Uterus (tissue), 4 donors: ENCODE measurements at places on chromosomes 16 and 17. TPM values are rescaled to one million over a fixed set of nuclear protein-coding genes. Genes with fewer than 3 reads are reported as not detected.

GRCh38 chr16:75320435-75320834, 69.0 kb upstream of the BCAR1 start:
- no peak for DNase-seq

- DNase-seq: no peak
These were observed 39.8 kb downstream of the ZNF778 start for GRCh38 chr16:89257281-89257731.

DNA sequence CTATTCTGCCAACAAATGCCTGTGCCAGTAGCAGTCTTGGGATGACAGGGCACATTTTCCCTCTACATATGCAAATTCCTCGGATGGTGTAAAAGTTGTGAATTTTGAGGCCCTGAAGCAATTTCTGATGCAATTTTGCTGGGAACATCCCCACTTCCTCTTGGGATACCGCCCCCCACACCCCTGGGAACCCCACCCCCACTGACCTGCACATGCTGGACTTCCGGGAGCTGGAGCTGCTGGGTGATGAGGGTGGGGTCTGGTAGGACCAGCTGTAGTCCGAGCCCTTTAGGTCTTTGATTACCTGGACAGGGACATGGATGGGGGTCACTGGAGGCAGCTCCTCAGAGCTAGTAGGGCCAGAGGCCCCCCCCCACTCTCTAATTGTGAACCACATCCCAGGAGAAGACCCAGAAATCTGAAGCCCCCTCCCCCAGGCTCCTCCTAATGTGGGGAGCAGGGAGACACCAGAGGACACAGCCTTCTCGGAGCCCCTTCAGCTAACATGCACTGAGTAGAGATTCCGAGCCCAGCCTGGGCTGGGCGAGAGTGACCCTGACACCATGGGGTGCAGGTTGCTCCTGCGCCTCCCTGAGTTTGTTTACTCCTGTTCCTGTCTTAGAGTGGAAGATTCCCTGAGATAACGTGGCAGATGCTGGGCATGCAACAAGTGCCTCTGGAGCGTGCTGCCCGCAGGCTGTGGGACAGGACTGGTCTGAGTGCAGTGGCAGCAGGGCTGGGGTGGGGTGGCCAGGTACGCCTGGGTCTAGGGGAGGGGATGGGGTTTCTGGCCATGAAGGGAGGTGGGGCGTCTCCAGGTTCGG, 9.0 kb downstream of the MTSS2 start:
- DNase-seq: no peak

GRCh38 chr16:4510747-4511426, 27.7 kb downstream of the CDIP1 start:
- DNase-seq: no peak

Gene STAC2
- total RNA-seq: 14.4 TPM
